ENCODE measurements at places on chromosomes 2 and 18.
A peak's percentile ranks its signal among the peaks of the same experiment; 100 is the strongest.

DNA sequence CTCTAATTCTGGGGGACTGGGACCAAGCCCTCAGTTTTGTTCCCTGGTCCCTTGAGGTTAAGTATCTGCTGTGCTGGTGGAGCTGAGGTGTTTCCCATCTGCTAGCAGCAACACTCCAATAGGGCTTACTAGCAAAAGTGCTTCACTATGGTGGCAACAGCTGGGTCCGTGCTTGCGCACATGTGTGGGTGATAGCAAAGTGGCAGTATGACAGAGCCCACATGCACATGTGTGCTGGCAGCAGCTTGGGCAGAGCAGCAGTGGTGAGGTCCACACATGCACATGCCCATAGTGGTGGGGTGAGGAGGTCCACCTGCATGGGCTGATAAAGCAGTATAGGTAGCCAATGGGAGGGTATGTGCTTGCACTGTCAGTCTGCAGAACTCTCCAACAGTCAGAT, 1723.7 kb downstream of the SUCLG1 start:
- no peak for DNase-seq

- DNase-seq = peak; percentile 37
These were observed 172.9 kb downstream of the SLC8A1 start for GRCh38 chr2:40279001-40279400.

- no peak for DNase-seq
These were observed 513.9 kb upstream of the MEX3C start for GRCh38 chr18:51711298-51711889.

- no peak for DNase-seq
These were observed 89.1 kb upstream of the NOSTRIN start for GRCh38 chr2:168713325-168713724.

- DNase-seq = no peak
These were observed 124.4 kb downstream of the ARL4C start for GRCh38 chr2:234372506-234372905.

- no peak for DNase-seq
These were observed 82.5 kb downstream of the MGAT5 start for GRCh38 chr2:134336352-134336751.

DNA sequence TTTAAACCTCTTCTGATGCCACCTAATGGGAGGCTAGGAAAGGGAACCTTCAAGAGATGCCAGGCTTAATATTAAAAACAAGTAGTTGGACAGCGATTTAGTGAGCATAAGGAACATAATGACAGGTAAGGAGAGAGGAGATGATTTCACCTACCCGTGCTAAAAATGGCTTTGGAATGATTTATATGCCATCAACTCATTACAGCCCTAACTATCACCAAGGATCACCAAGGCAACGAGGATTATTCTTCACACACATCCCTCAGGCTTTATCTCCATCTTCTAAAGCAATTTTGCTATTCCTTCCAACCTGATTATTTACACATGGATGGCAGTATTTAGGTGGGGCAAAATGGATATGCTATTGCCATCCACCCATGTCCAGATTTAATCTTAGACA, 237.8 kb downstream of the DCC start:
- DNase-seq = peak; percentile 99

DNA sequence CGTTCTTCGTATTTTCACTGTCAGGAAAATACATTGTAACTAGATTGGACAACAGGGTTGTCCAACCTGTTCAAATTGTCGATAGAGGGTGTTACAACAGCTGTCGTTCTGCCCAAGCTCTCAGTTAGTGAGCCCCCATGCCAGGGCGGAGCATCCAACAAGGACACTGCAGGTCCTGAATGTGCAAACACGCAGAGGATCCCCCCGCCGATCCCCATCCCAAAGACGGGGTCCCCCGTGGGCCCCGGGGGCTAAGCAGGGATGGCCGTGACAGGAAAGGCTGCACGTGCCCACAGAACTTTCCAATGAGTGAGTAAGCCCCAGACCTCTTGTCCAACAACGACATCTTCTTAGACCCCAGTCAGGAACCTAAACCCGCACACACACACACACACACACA, 140.8 kb downstream of the PXDN start:
- no peak for DNase-seq

DNA sequence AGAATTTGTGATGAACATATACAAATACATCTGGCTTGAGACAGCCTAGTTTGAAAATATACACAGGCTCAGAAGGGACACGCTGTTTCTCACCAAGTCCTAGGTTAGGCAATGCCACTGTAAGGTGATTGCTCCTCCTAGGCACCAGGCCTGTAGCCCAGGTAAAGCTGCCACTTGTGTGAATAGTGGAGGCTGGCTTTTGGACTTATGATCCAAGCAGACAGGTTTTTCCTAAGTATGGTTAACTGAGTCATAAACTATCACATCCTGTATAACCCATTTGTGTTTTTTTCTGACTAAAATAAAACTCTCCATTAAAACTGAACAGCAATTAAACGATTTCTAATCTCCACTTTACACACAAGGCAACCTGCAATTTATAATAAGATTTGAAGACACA, 81.0 kb downstream of the SEMA4F start:
- DNase-seq = no peak

- no peak for DNase-seq
These were observed 28.5 kb downstream of the LCLAT1 start for GRCh38 chr2:30475542-30475941.

Data from NCI-H69 (cell line).